ENCODE measurements at places on chromosomes 12 and 14.
A peak's percentile ranks its signal among the peaks of the same experiment; 100 is the strongest.

- no peak for DNase-seq
These were observed 137.8 kb downstream of the TTC7B start for GRCh38 chr14:90678420-90678819.

- no peak for DNase-seq
These were observed 236.1 kb upstream of the PLEKHG7 start for GRCh38 chr12:92466391-92467305.

DNA sequence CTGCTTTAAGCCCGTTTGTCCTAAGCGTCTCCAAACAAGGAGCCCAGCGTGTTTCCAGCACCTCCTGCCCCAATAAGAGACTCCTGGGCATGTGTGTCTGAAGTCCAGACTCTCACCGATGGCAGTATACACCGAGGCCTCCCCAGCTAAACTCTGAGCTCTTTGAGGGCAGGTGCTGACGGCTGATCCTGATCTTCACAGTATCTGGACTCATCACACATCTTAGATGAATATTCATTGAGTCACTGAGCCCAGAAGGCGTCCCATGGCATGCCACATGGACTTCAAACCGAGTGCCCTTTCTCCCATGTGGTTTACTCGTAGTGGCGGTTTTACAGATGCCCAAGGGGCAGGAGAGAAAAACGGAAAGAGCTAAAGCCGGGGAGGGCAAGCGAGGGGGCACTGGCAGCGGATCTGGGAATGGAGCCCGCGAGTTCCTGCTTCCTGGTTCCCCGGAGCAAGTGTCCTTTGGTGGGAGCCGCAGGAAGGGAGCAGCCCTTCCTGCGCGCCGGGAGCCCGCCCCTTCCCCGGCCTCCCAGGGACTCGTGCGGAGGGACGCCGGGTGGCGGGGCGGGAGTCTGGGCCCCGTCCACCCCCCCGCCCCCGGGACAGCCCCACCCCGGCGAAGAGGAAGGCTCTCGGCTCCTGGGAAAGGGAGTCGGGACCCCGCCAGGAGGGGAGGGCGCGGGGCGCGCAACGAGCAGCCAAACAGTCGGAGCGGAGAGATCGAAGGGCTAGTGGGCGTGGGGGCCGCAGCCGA is 585 bp upstream of the TEAD4 start:
- DNase-seq, result no peak

DNA sequence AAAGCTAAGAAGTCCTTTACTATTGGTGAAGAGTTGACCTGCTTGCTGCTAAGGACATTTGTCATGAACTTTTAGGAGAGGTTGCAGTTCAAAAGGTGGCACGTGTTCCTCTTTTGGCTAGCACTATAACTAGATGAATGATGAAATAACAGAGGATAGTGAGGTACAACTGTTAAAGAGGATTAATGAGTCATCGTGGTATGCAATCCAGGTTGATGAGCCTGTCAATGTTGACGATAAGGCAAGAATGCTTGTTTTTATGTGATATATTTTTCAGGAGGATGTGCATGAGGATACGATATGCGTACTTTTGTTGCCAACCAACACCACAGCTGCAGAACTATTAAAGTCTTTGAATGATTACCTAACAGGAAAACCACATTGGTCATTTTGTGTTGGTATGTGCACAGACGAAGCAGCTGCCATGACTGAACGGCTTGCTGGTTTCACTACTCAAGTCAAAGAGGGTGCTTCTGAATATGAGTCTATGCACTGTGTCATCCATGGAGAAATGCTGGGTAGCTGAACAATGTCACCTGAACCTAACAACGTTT is 10.6 kb downstream of the CEP128 start:
- DNase-seq, result peak; percentile 93

- no peak for DNase-seq
These were observed 941.9 kb downstream of the NRXN3 start for GRCh38 chr14:79111987-79112501.
